ENCODE measurements at places on chromosomes 16 and 17. TPM values are rescaled to one million over a fixed set of nuclear protein-coding genes. Genes with fewer than 3 reads are reported as not detected.

DNA sequence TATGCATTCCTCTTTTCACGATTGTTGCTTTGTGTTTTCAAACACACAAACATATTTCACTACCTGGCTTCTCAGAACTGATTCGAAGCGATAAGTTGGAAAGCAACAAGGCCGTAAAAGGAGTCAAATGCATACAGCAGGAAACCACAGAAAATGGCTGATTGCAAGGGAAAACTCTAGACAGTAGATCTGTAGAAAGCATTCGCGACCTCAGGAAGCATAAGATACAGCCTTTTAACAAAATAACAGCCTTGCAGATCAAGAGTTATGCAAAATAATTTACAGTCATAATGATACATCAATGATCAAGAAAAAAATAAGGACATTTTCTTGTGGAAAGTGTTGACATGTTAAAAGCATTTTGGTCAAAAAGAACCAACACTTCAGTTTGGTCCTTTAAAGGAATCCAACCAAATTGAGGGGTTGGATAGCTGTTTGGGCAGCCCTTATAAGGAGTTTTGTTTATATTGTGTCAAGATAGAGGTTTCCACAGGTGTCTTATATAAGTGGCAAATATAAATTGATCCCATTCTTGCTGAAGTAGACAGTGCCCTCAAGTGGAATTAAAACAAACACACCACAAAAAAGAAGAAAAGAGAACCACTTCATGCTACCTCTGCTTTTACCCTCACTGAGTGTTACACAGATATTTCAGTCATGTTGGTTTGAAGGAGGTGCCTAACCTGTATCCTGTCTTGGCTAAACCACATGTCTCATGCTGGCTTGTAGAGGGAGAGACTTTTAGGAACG, 5.5 kb downstream of the CYLD start:
- no peak overlapping the region for H3K27ac ChIP-seq
- H3K36me3 ChIP-seq, result peaks cover 25% of the 10 kb centered on the region
- H3K4me1 ChIP-seq, result peaks cover 17% of the 10 kb centered on the region
- H3K27me3 ChIP-seq, result no peaks in the 10 kb centered on the region
- H3K4me3 ChIP-seq, result no peak overlapping the region

DNA sequence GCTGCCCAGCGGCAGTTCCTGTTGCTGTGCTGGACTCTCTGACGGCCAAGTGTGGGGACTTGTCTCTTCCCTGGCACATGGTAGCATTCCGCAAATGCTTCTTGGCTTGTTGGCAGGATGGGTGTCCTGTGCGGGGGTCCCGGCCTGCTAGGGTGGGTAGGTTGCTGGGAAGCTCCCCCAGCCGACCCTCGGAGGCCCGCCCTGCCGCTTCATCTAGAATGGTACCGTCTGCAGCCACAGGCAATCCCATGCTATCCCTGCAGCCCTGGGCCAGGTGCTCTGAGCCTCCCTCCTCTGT, 78.3 kb upstream of the LHX1 start:
- H3K4me1 ChIP-seq, result no peaks in the 10 kb centered on the region
- H3K4me3 ChIP-seq, result no peak overlapping the region
- DNase-seq, result no peak
- H3K27me3 ChIP-seq, result peaks cover 83% of the 10 kb centered on the region
- H3K27ac ChIP-seq, result no peak overlapping the region

- H3K4me1 ChIP-seq, result no peaks in the 10 kb centered on the region
- no peak for DNase-seq
- H3K27ac ChIP-seq, result no peak overlapping the region
- no peaks in the 10 kb centered on the region for H3K27me3 ChIP-seq
Measured at GRCh38 chr17:12995896-12996295, 21.9 kb downstream of the ELAC2 start.

- no peaks in the 10 kb centered on the region for H3K36me3 ChIP-seq
- H3K4me3 ChIP-seq, result no peak overlapping the region
Measured at GRCh38 chr17:66364508-66364907, 62.1 kb downstream of the PRKCA start.

- no peak overlapping the region for H3K27ac ChIP-seq
- H3K36me3 ChIP-seq, result no peaks in the 10 kb centered on the region
- H3K4me3 ChIP-seq, result no peak overlapping the region
- peaks cover 50% of the 10 kb centered on the region for H3K4me1 ChIP-seq
- H3K27me3 ChIP-seq, result no peaks in the 10 kb centered on the region
Measured at GRCh38 chr16:85015481-85016187, 4.3 kb upstream of the ZDHHC7 start.

GRCh38 chr17:48556229-48556575, 11.3 kb upstream of the HOXB2 start:
- peaks cover 29% of the 10 kb centered on the region for H3K27me3 ChIP-seq
- peaks cover 26% of the 10 kb centered on the region for H3K4me1 ChIP-seq

DNA sequence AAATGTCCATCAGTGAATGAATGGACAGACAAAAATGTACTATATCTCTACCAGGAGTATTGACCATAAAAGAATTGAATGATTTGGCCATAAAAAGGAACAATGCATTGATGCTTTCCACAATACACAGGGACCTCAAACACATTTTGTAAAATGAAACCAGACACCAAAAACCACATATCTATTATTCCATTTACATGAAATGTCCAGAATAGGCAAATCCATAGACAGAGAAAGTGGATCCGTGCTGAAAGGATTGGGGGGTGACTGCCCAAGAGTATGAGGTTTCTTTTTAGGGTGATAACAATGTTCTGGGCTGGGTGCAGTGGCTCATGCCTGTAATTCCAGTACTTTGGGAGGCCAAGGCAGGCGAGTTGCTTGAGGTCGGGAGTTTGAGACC, 6.9 kb upstream of the LITAF start:
- H3K36me3 ChIP-seq, result no peaks in the 10 kb centered on the region
- peaks cover 19% of the 10 kb centered on the region for H3K4me1 ChIP-seq
- no peak overlapping the region for H3K27ac ChIP-seq
- DNase-seq, result no peak
- H3K27me3 ChIP-seq, result no peaks in the 10 kb centered on the region

DNA sequence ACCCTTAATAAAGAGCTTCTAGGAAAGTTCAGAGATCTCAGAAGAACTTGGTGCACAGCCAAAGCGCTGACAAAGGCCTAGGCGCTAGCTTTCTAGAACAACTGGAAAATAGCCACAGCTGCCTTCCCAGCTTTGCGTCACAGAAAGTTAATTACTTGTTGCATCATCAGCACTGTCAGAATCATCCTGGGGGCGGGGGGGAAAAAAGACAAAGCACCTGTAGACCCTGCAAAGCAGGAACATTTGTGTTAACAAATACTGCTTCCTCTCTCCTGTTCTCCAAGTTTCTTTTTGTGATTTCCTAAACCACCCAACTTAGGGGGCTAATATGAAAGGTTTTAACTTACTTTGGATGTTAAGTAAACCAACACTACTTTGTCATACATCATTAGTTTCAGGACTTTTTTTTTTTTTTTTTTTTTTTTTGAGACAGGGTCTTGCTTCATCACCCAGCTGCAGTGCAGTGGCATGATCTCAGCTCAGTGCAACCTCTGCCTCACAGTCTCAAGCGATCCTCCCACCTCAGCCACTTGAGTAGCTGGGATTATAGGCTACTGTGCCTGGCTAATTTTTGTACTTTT, 4.8 kb upstream of the AARSD1 start:
- H3K27me3 ChIP-seq, result no peaks in the 10 kb centered on the region
- H3K4me3 ChIP-seq, result no peak overlapping the region
- H3K27ac ChIP-seq, result no peak overlapping the region
- no peaks in the 10 kb centered on the region for H3K36me3 ChIP-seq
- no peak for DNase-seq

The DLX3 gene
- not detected for total RNA-seq

The KCNH4 gene
- not detected for total RNA-seq
